Activated naive CD8-positive, alpha-beta T cell treated with anti-CD3 and anti-CD28 coated beads, Interleukin-2, amount 10 ng/mL, durations not matched to agents 7 days and 5 days (primary cell): ENCODE measurements at places on chromosomes 6 and 20. TPM values are rescaled to one million over a fixed set of nuclear protein-coding genes. Genes with fewer than 3 reads are reported as not detected.

DNA sequence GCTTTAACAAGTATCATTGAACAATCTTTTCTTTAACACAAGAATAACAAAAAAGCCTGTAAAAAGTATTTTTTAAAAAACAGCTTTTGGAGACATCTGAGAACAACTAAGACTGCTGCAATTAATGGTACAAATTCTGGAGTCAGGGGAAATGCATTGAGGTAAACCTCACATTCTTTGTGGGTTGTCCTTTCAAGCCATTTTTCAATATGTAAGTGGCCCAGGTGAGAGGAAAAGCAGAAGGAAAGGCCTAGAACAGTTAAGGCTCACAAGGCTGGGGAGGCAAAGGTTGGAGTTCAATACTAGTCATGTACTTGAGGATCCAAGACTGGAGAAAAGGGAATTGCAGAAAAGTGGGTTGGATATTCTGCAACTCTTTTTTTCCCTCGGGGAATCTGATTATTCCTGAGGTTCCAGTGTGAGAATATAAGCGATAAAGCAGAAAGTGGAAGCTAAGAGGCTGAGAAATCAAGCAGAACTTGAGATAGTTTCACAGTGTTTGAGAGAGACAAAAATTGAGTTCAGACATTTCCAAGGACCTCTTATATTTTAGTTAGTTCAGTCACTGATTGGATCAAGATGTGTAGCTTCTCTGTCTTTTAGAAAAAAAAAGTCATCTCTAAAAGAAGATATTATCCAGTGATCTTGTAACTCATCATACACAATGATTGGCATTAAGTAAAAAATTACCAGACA lies 25.0 kb upstream of the TXLNB start:
- peaks cover 2% of the 10 kb centered on the region for H3K36me3 ChIP-seq
- H3K4me1 ChIP-seq: peaks cover 7% of the 10 kb centered on the region
- H3K4me3 ChIP-seq: no peak overlapping the region
- no peaks in the 10 kb centered on the region for H3K27me3 ChIP-seq

GRCh38 chr6:25041485-25042035 lies 105.8 kb upstream of the RIPOR2 start:
- no peak for DNase-seq
- H3K27ac ChIP-seq: peak overlapping the region; percentile 91
- peaks cover 16% of the 10 kb centered on the region for H3K36me3 ChIP-seq
- H3K4me3 ChIP-seq: peak overlapping the region; percentile 90
- peaks cover 2% of the 10 kb centered on the region for H3K27me3 ChIP-seq

DNA sequence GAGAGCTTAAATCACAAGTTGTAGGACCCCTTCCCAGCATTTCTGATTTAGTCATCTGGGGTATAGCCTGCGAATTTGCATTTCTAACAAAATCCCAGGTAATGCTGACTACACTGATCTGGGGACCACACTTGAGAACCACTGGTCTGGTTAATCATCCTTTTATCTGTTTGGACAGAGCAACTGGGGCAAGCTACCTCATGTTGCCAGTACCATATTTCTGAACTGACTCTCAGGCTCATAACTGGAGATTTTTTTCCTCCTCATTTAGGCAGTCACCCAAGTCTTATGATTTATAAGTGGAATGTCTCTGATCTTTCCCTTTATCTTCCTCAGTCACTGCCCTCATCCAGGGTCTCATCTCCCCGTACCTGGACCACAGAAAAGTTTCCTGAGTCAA lies 12.0 kb upstream of the GTF3C6 start:
- H3K36me3 ChIP-seq: no peaks in the 10 kb centered on the region
- H3K4me3 ChIP-seq: no peak overlapping the region
- peaks cover 2% of the 10 kb centered on the region for H3K27me3 ChIP-seq
- H3K27ac ChIP-seq: no peak overlapping the region

- no peak overlapping the region for H3K27ac ChIP-seq
- H3K4me3 ChIP-seq: no peak overlapping the region
- no peaks in the 10 kb centered on the region for H3K36me3 ChIP-seq
- no peak for DNase-seq
Observed at GRCh38 chr20:36155991-36156390, 1.5 kb downstream of the EPB41L1 start.

- peaks cover 45% of the 10 kb centered on the region for H3K4me1 ChIP-seq
- no peaks in the 10 kb centered on the region for H3K27me3 ChIP-seq
Observed at GRCh38 chr6:45738057-45738455, 277.6 kb downstream of the CLIC5 start.

GRCh38 chr6:158758451-158758860 lies 60.7 kb downstream of the EZR start:
- H3K4me1 ChIP-seq: no peaks in the 10 kb centered on the region
- peaks cover 22% of the 10 kb centered on the region for H3K36me3 ChIP-seq
- no peak overlapping the region for H3K4me3 ChIP-seq
- no peak overlapping the region for H3K27ac ChIP-seq

DNA sequence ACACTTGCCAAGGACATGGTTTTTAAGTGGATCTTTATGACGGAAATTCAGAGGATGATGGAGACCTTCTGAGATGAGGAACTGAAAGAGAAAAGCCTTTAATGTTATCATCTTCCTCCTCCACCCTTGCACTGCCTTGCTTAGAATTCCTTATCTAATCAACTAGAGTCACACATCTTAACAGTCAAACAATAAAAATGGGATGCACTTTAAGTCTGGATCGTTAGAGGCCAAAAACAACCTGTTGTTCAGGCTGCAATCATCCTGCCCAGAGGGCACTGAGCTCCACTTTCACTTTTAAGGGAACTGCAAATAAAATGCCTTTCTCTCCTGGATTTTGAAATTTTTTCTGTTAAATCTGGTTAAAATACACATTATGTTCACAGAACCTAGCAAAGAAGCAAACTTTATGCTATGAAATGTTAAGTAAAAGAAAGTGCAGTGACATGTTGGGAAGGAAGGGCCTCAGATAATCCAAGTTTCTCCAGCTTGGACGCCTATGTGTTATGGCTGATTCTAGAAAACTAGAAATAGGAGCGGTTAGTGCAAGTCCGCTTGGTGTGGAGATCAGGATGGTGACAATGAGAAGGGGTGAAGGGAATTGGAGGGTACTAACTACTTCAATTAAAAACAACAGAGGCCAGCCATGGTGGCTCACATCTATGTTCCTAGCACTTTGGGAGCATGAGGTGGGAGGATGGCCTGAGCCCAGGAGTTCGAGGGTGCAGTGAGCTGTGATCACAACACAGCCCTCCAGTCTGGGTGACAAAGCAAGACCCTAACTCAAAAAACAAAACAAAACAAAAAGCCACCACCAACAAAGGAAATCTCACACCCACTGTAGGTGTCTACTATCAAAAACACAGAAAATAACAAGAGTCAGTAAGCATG lies 66.4 kb upstream of the KIF13A start:
- H3K36me3 ChIP-seq: no peaks in the 10 kb centered on the region
- no peak overlapping the region for H3K4me3 ChIP-seq
- peaks cover 6% of the 10 kb centered on the region for H3K4me1 ChIP-seq
- no peak overlapping the region for H3K27ac ChIP-seq

DNA sequence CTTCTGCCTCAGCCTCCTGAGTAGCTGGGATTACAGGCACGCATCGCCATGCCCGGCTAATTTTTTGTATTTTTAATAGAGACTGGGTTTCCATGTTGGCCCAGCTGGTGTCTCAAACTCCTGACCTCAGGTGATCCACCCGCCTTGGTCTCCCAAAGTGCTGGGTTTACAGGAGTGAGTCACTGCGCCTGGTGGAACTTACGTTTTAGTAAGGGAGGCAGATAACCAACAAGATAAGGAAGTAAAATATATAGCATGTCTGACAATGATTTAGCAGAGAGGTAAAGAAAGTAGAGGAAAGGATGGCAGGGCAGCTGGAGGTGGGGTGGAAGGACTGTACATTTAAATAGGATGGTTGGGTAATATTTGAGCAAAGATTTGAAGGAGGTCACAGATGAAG lies 12.8 kb upstream of the MYMX start:
- peaks cover 32% of the 10 kb centered on the region for H3K27me3 ChIP-seq
- no peak overlapping the region for H3K4me3 ChIP-seq
- no peaks in the 10 kb centered on the region for H3K36me3 ChIP-seq
- H3K27ac ChIP-seq: no peak overlapping the region
- H3K4me1 ChIP-seq: no peaks in the 10 kb centered on the region

- H3K27ac ChIP-seq: no peak overlapping the region
- H3K27me3 ChIP-seq: peaks cover 30% of the 10 kb centered on the region
- H3K36me3 ChIP-seq: no peaks in the 10 kb centered on the region
- no peak for DNase-seq
- H3K4me3 ChIP-seq: no peak overlapping the region
Observed at GRCh38 chr6:29589423-29590048, 4.6 kb downstream of the OR2H2 start.

GRCh38 chr6:135853986-135854385 lies 2.5 kb downstream of the PDE7B start:
- no peak for DNase-seq
- H3K4me1 ChIP-seq: peaks cover 13% of the 10 kb centered on the region
- H3K27me3 ChIP-seq: peaks cover 2% of the 10 kb centered on the region
- no peak overlapping the region for H3K4me3 ChIP-seq
- H3K27ac ChIP-seq: no peak overlapping the region

GRCh38 chr20:60144974-60145527 lies 186.8 kb downstream of the CDH26 start:
- peaks cover 6% of the 10 kb centered on the region for H3K27me3 ChIP-seq
- H3K36me3 ChIP-seq: no peaks in the 10 kb centered on the region
- no peak for DNase-seq
- H3K4me3 ChIP-seq: no peak overlapping the region
- peaks cover 4% of the 10 kb centered on the region for H3K4me1 ChIP-seq
- no peak overlapping the region for H3K27ac ChIP-seq

DNA sequence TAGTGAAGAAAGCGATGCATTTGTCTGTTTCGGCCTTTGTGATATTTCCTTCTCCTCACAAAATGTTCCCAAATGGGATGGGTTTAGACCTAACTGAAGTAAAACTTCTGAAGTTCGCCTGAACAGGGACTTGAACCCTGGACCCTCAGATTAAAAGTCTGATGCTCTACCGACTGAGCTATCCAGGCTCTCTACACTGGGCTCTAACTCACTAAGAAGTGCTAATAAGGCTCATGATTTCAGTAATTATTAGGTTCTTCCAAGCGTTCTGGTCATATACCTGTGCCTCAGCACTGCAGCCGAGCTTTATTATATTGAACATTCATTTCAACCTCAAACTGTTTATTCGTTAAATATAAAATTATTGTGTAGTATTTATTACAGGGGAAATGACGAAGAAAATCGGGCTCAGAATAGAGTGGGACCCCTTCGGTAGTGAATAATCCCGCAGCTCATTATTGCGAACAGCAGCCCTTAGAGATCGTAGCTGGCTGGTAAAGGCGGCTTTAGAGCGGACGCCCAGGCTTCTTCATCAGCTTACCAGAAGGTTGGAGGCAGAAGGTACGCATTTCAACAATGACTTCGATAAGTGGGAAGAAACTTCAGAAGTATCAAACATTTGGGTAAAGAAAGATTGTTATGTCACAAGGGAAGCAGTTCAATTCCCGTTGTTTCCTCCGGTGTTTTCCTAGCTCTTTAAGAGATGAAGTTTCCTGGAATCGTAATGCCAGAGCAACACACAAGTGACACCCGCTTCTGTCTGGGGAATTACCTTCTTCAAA lies 119.0 kb upstream of the ZNF184 start:
- no peak overlapping the region for H3K27ac ChIP-seq
- no peak for DNase-seq
- peaks cover 2% of the 10 kb centered on the region for H3K4me1 ChIP-seq
- peaks cover 14% of the 10 kb centered on the region for H3K27me3 ChIP-seq
- H3K36me3 ChIP-seq: no peaks in the 10 kb centered on the region
- no peak overlapping the region for H3K4me3 ChIP-seq

DNA sequence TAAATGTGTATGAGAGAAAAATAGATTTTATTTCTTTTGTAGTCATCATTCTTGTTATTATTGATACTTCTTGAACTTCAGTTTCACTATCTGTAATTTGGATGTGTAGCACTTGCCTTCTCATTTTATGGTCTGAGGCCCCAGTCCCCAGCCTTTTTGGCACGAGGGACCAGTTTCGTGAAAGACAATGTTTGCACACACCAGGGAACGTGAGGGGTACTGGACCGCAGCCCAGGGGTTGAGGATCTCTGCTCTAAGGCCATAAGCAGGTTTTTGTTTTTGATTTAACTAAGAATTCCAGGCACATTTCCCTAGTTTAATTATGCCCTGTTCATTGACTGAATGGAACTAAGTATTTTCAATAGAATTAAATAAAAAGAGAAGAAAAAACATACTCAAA lies 261.5 kb downstream of the BMP2 start:
- H3K27ac ChIP-seq: no peak overlapping the region
- H3K36me3 ChIP-seq: no peaks in the 10 kb centered on the region
- no peaks in the 10 kb centered on the region for H3K4me1 ChIP-seq
- no peak overlapping the region for H3K4me3 ChIP-seq

GRCh38 chr6:166712286-166713228 lies 85.5 kb upstream of the RPS6KA2 start:
- peaks cover 8% of the 10 kb centered on the region for H3K27me3 ChIP-seq
- no peaks in the 10 kb centered on the region for H3K4me1 ChIP-seq
- no peak overlapping the region for H3K4me3 ChIP-seq
- no peak for DNase-seq
- peak overlapping the region; percentile 28 for H3K27ac ChIP-seq

- no peaks in the 10 kb centered on the region for H3K27me3 ChIP-seq
- H3K27ac ChIP-seq: no peak overlapping the region
- no peaks in the 10 kb centered on the region for H3K36me3 ChIP-seq
- no peaks in the 10 kb centered on the region for H3K4me1 ChIP-seq
- H3K4me3 ChIP-seq: no peak overlapping the region
Observed at GRCh38 chr6:146664871-146665360, 66.1 kb downstream of the ADGB start.

DNA sequence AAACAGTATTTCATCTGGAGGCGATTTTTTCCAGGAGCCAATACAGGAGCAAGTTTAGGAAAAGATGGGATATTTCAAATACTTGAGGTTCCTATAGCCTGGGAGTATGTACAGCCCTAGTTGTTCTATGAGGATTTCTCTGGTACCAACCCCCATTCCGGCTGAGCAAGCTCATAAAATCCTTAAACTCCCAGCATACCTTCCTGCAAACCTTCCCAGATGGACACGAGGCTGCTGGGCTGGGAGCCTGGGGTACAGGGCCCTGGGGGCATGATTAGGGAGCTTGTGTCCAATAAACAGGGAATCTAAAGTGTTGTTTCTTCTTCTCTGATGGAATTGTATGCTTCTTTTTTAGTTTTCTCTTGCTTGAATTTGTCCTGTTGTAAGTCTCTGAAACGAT lies 1.5 kb downstream of the PRRC2A start:
- peaks cover 27% of the 10 kb centered on the region for H3K36me3 ChIP-seq
- H3K4me1 ChIP-seq: peaks cover 23% of the 10 kb centered on the region
- no peaks in the 10 kb centered on the region for H3K27me3 ChIP-seq
- DNase-seq: no peak
- H3K27ac ChIP-seq: peak overlapping the region; percentile 94

- H3K36me3 ChIP-seq: no peaks in the 10 kb centered on the region
- H3K4me3 ChIP-seq: no peak overlapping the region
- no peak for DNase-seq
- H3K4me1 ChIP-seq: no peaks in the 10 kb centered on the region
Observed at GRCh38 chr6:105204331-105204730, 24.5 kb upstream of the POPDC3 start.

Gene PRDM13
- not detected for total RNA-seq

Gene MAPK13
- 41.6 TPM for total RNA-seq

Gene MYT1
- 0.06 TPM for total RNA-seq

Gene ERVFRD-1
- not detected for total RNA-seq

Gene HLA-DPA1
- 39.8 TPM for total RNA-seq

Gene IRAK1BP1
- total RNA-seq: 3.1 TPM

Gene EYS
- total RNA-seq: not detected

Gene CALHM6
- total RNA-seq: 26.7 TPM

Gene CFAP206
- total RNA-seq: not detected

Gene NRSN1
- not detected for total RNA-seq

Gene NRSN2
- total RNA-seq: 3.7 TPM

Gene CTCFL
- not detected for total RNA-seq

Gene C20orf141
- not detected for total RNA-seq

Gene SIGLEC1
- 0.25 TPM for total RNA-seq

Gene RAMACL
- 0.44 TPM for total RNA-seq
